ENCODE measurements at places on chromosomes 2 and 18.

DNA sequence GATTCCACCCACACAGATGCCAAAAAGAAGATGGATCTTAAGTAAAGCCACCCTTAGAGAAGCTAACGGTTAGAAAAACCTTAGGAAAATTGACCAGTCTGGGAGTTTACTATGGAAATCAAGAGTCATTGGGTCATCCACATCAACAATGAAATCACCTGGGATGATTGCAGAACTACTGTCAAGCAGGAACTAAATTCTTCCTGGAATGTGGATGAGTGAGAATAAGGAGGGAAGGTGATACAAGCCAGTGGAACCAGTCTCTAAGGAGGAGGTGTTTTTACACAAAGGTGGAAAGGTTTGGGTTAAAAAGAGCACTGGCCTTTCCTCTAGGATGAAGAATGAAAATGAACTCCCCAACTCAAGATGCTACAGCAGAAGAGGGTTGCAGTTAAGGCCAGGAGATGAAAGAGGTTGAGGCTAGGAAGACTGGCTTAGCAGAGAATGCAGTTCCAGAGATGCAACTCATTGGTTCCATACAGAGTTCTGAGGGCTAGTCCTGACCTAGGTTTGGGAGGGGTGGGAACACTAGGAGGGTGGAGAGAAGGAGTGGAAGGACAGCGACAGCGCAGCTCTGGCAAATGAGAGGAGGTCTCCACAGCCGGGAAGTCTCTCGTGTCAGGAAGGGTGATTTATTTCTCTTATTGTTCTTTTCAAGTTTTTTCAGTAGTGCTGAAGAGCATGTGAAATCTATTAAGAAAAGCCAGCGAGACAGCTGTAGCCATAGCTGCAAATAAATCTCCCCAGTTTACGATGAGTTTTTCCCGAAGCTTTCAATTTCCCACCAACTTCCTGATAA lies 27.7 kb upstream of the KDM3A start:
- no peak for DNase-seq

DNA sequence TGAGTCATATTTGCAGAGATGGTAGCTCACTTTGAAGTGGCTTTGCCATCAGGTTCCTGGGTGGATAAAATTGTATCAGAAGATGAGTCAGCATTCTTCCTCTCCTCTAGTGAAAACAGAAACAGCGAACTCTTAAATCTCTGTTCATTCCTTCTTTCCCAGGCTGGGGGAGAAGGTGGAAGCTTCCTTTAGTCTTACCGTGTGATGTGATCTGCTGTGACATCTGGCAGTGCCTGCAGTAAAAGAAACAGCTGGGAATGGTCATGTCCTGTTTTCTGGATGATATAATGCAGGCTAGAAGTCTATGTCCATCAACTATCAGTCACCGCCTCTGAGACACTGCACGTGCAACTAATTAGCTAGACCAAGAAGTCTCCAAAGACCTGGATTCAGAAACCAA lies 171.6 kb downstream of the VAPA start:
- peak; percentile 63 for DNase-seq

GRCh38 chr2:133287709-133288108 lies 280.6 kb downstream of the NCKAP5 start:
- peak; percentile 76 for DNase-seq

GRCh38 chr2:101374821-101375561 lies 12.3 kb downstream of the CREG2 start:
- DNase-seq: no peak

- no peak for DNase-seq
These were observed 92.2 kb downstream of the DPP4 start for GRCh38 chr2:161981679-161982250.

GRCh38 chr2:51441786-51442185 lies 409.9 kb upstream of the NRXN1 start:
- DNase-seq: no peak

Measured in fibroblast of lung (primary cell).